ENCODE measurements at places on chromosomes 1 and 21.

- DNase-seq = no peak
Measured at GRCh38 chr1:244011271-244011670, 39.8 kb upstream of the ZBTB18 start.

GRCh38 chr1:43373066-43373940 is 5.5 kb upstream of the ELOVL1 start:
- no peak for DNase-seq

- no peak for DNase-seq
Measured at GRCh38 chr1:76256289-76257223, 182.0 kb downstream of the ST6GALNAC3 start.

DNA sequence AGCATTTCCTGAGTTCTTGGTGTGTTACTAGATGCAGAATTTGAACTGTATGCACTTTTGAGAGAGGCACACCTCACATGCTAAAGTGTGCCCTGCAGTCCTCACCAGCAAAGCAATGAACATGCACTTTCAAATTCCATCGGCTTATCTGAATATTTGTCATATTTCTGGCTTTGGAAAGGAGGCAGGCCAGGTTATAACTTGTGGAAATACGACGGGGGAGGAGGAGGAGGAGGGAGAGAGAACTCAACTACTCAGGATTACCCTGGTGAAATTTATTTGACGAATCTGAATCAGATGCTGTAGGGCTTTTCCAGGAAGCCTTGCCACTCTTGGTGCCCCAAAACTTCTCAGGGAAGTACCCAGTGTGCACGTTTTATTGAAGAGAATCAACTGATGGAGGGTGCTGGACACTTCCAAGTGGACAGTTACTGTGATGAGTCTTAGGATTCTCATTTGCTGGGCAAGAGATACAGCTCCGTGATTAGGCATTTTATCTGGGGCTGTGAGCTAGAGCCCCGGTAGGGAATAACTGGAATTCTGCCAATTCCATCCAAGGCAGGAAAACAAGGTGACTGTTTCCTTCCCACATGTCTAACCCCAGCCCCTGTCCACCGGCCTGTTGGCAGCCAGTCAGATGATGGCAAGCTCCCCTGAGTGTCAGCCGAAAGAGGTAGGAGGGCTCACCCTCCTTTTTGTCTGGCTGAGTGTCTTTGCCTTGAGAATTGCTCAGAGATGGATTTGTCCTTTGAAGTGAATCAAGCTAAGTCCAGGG is 3.8 kb downstream of the PDPN start:
- DNase-seq = no peak

- DNase-seq = no peak
Measured at GRCh38 chr1:151311011-151311410, 16.2 kb downstream of the PI4KB start.

DNA sequence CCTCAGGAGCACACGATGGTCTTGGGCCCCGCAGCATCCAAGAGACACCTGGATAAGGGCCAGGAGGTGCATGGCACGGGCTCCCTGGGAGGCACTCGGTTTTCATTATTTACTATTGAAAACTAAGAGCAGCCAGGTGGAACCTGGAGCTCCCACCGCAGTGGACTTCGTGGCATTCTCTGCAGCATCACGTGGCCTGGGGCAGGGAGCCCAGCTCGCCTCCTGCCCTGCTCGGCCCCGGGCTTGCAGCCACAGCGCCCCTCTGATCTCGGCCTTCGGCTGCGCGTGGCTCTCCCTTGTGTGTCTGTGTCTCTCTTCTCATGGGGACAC is 121.6 kb downstream of the SIK1 start:
- no peak for DNase-seq

- no peak for DNase-seq
Measured at GRCh38 chr1:46689356-46689755, 17.7 kb downstream of the TEX38 start.

DNA sequence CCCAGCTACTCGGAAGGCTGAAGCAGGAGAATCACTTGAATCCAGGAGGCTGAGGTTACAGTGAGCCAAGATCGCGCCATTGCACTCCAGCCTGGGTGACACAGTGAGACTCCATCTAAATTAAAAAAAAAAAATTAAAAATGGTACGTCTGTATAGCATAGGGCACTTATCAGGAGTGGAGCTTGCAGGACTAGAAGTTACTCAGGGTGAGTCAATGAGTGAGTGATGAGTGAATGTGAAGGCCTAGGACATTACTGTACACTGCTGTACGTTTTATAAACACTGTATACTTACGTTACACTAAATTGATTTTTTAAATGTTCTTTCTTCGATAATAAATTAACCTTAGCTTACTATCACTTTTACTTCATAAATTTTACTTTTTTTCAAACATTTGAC is 183.6 kb downstream of the NR5A2 start:
- DNase-seq = no peak

- no peak for DNase-seq
Measured at GRCh38 chr1:22717037-22717760, 6.6 kb downstream of the EPHB2 start.

GRCh38 chr1:174204697-174205308 is 45.5 kb downstream of the RABGAP1L start:
- no peak for DNase-seq

DNA sequence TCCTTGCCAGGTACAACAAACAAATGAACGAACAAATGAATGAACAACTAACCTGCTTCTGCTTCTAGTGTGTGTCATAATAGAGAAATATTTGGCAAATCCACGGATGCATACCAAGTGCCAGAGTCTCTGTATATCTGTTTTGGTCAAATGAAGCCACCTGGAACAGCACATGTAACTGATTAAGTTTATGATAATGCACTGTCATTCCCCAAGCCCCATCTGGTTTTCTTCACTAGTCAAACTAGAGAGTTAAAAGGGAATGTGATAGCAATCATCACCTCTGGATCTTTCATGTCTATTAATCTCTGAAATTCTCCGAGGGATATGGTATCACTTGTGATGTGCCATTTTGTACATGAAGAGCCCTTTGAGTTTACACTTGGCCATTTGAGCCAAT is 21.0 kb upstream of the SCAF4 start:
- DNase-seq = no peak

DNA sequence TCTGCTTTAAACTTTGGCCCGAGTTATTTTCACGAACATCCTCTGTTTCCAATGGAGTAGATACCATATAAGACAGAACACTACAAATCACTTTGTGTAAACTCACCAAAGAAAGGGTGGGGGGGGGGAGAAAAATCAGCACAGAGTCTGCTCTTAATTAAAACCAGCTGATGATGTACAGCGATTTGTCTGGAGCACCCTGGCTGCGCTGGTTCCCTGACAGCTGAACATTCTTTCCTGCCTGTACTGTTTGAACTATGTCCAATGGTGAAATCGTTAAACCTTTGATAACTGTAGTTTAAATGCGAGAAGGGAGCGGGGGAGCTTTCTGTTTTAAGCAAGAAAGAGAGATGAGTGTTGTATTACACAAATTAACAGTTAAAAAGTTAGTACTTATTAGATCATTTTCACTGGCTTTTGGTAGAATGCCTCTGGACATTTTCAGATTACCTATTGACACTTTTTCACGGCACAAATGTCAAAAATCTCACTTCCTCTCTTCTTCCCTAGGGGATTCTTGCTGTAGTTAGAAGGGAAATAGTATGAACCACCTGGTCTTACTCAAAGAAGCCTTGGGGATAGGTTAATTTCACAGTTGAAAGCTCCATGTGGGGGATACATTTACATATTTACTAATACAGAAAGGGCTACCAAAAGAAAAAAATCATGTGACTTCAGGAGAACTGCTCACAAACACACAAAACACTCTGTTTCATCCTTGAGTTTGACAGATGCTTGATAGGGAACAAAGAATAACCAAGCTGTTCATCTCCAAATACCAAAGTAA is 140.2 kb upstream of the RUNX1 start:
- DNase-seq = no peak

DNA sequence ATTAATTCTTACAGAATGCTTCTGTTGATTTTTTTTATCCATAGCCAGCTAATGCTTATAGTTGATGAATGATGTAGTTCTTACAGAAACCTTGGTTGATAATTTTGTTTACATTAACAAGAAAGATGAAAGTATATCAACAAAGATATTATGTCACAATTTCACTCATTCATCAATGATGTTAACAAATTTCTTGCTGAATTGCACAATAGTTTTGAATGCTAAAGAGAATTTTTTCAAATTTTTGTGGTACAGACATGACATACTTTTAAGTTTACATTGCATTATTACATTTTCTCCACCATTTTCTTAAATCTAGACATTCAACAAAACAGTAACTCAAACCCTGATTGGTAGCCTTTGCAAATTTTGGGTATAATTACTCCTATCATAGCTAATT is 236.3 kb downstream of the FOXD2 start:
- DNase-seq = no peak

GRCh38 chr1:97516588-97516987 is 404.2 kb downstream of the DPYD start:
- no peak for DNase-seq

DNA sequence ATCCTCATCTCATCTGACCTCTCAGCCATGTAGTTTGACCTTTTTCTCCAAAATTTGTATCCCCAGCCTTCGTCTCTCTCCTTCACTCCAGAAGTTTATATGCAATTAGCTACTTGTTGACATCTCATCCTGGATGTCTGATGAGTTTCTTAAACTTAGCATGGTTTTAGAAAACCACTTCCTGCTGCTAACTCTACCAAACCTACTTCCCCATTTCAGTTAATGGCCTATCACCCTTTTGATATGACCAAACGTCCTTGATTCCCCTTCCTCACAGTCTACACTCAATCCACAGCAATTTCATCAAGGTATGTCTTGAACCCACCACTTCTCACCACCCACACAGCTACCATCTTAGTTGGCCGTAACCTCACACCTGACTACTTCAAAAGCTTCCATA is 121.9 kb downstream of the LRRC40 start:
- DNase-seq = no peak

- peak; percentile 32 for DNase-seq
Measured at GRCh38 chr1:31771891-31772668, 7.9 kb upstream of the ADGRB2 start.

- DNase-seq = peak; percentile 61
Measured at GRCh38 chr1:214123061-214123784, 135.4 kb downstream of the PROX1 start.

GRCh38 chr1:224273641-224274040 is 56.3 kb downstream of the NVL start:
- DNase-seq = no peak

Data from T-cell (primary cell).